ENCODE measurements at places on chromosomes 3 and 15.

DNA sequence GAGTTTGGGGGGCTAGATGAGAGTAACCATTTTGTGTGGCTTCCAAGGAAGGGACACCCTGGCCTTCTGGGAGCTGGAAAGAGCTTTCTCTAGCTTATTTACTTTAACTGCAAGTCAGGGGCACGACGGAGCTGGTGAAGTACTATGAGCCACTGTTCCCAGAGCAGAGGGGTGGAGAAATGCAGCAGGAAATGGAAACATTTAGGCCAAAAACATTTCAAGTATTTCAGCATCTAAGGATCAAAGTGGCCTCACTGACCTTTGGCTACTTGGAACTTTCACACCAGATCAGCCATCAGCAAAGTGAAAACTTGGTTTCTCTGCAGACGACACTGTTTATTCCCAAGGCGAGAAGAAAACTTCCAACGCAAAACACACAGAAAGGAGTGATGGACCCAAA lies 7.9 kb downstream of the DGKG start:
- DNase-seq = no peak

DNA sequence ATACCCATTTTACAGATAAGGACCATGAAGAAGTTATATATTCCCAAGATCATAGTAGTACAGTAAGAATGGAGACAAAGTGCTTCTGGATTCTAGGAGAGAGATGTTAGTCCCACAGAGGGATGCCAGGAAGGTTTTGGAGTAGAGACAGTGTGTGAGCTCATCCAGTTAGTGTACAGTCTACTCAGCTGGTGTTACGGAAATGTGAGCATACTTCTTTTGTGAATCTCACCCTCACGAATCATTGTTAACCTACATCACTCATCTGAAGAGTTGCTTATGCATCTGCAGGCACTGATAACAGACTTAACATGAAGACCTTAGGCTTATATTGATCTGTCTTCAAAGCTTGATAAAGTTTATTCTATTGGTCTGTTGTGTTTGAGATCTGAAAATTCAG lies 106.6 kb upstream of the PTPRG start:
- no peak for DNase-seq

DNA sequence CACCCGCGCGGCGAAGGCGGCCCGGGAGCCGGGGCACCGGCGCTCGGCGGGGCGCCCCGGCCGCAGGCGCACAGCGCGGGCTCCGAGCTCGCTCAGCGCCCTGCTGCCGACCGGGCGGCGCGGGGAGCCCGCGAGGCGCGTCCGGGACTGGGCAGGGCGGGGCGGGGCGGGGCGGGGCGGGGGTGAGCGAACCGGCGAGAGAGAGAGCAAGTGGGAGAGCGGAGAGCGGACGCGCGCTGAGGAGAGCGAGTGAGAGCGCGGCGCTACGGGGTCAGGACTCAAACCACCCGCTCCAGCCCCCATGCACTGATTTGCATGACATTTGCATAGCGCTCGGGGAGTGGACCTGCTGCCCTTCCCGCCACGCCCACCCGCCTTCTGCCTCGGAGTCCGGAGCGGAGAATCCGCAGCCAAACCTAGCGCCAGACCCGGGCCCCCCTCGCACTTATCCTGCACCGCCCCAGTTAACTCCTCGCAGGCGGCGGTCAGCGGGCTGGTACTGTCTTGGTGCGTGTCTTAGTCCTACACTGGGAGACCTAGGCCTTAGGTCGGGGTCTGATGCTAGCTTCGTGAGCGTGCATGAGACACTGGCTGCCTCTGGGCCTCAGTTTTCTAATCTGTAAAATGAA lies at the start of gene MYLK:
MYLK (minus strand) TSS at position 130 of the 629 bp plus-strand sequence. CDS start 90,491 bp downstream, outside the sequence.
- peak; percentile 15 for DNase-seq

- DNase-seq = no peak
Measured at GRCh38 chr3:124178531-124178930, 186.6 kb upstream of the ROPN1 start.

DNA sequence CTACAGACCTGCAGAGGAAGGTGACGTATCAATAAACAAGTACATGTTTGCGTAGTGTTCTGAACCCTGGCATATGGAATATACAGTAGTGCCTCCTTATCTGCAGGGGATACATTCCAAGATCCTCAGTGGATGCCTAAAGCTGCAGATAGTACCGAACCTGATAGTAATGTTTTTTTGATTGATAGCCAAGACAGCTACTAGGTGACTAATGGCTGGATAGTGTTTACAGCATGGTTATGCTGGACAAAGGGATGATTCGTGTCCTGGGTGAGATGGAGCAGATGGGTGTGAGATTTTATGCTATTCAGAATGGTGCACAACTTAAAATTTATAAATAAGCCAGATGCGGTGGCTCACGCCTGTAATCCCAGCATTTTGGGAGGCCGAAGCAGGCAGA lies 55.8 kb upstream of the IGF2BP2 start:
- no peak for DNase-seq

Measured in activated naive CD4-positive, alpha-beta T cell treated with Interleukin-2 at 50 U/mL for 16 hours (primary cell).